ENCODE measurements at places on chromosomes 1 and 21. TPM values are rescaled to one million over a fixed set of nuclear protein-coding genes. Genes with fewer than 3 reads are reported as not detected.

ADORA1 gene
- total RNA-seq = not detected

JAK1 gene
- 244 TPM for total RNA-seq

DMBX1 gene
- not detected for total RNA-seq

RNU1-1 gene
- total RNA-seq = 4,541 TPM

SHE gene
- total RNA-seq = not detected

PLPPR5 gene
- not detected for total RNA-seq

PRR9 gene
- not detected for total RNA-seq

CFAP141 gene
- total RNA-seq = not detected

SASS6 gene
- total RNA-seq = 8.0 TPM

TNFAIP8L2 gene
- 17.6 TPM for total RNA-seq

KPNA6 gene
- total RNA-seq = 54.8 TPM

FRRS1 gene
- total RNA-seq = 0.96 TPM

TMPRSS3 gene
- total RNA-seq = 0.22 TPM

CLEC20A gene
- 4.7 TPM for total RNA-seq

CD1E gene
- not detected for total RNA-seq

OR6N1 gene
- not detected for total RNA-seq

SLAMF7 gene
- total RNA-seq = 51.6 TPM

NBPF20 gene
- 9.7 TPM for total RNA-seq

ABCB10 gene
- 17.0 TPM for total RNA-seq

ATP1A2 gene
- total RNA-seq = not detected

AGPAT3 gene
- 44.4 TPM for total RNA-seq

SHISAL2A gene
- total RNA-seq = 91.0 TPM

LAX1 gene
- 23.5 TPM for total RNA-seq

FYB2 gene
- not detected for total RNA-seq
